ENCODE measurements at places on chromosomes 16 and 17. TPM values are rescaled to one million over a fixed set of nuclear protein-coding genes. Genes with fewer than 3 reads are reported as not detected.

The CCDC154 gene
- total RNA-seq = 1.0 TPM

The G6PC1 gene
- total RNA-seq = not detected

The HBA1 gene
- not detected for total RNA-seq

The ZPBP2 gene
- total RNA-seq = not detected

The MOSMO gene
- 12.4 TPM for total RNA-seq

The ZNF286A gene
- 39.0 TPM for total RNA-seq

The CCL4L2 gene
- total RNA-seq = not detected

The KCNJ16 gene
- total RNA-seq = not detected

The GAS2L2 gene
- total RNA-seq = not detected

The WNT9B gene
- not detected for total RNA-seq

The SDK2 gene
- total RNA-seq = 16.5 TPM

The C16orf89 gene
- total RNA-seq = not detected

The PRSS33 gene
- total RNA-seq = not detected

The MEAK7 gene
- 28.1 TPM for total RNA-seq

Measured in osteocyte (in vitro differentiated cells).